T1000 (cell line): ENCODE measurements at places on chromosomes 13 and 19.

DNA sequence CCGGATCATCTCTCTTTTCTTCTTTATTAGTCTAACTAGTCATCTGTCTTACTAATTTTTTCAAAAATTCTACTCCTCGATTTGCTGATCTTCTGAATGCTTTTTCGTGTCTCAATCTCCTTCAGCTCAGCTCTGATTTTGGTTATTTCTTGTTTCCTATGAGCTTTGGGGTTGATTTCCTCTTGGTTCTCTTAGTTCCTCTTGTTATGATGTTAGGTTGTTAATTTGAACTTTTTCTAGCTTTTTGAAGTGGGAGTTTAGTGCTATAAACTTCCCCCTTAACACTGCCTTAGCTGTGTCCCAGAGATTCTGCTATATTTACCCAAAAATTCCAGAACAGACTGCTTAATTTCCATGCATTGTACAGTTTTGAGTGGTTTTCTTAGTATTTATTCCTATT, 3.4 kb downstream of the FCAR start:
- DNase-seq, result no peak

DNA sequence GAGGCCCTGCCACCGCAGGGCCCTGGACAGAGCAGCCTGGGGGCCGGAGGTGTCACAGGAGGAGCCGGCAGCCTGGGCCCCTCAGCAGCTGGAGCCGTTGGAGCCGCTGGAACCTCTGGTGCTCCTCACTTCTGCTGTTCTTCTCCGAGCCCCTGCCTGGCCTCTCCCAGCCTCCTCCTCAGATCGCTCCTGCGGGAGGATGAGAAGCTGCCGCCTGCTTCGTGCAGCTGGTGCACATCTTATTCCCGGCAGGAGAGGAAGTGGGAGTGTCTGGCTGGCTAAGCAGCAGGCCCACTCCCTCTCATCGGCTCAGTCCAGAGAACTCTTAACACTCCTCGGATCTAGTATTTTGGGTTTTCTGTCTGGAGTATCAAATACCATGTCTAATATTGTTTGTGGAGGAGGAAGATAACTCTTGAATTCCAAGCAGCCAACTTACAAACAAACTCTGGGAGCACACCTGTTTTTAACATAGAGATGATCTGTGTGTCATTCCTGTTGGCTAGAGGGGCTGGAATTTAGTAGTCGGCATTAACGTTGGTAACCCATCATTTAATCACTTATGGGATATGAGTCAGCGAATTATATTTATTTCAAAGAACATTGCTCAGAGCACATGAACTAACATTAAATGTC, 37.1 kb upstream of the RNF113B start:
- DNase-seq, result no peak

- no peak for DNase-seq
These were observed 172.1 kb upstream of the CSNK1A1L start for GRCh38 chr13:37277435-37278144.

DNA sequence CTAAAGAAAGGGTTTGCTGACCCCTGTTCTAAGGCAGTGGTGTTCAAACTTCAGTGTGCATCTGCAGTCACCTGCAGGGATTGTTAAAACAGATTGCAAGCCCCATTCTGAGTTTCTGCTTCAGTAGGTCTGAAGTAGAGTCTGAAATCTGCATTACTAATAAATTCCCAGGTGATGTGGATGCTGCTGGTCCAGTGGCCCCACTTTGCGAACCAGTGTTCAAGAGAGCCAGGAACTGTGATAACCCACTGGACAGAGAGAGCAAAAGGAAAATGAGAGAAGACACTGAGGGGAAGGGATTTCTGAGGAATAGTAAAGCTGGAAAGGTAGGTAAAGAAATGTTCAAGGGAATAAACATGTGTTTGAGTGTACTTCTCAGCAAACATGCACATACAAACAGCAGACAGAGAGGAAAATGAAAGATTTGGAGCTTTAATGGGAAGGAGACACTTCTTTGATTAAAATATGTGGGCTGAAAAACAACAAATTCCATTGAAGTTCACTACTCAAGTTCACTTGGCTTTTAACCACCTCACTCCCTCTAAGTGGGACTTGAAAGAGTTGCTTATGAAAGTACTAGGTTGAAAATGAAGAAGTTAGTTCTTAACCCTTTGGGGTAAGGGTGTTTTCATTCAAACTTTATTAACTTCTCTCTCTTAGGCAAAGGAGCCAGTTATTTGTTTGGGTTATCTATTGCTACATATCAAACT, 26.4 kb upstream of the FAM216B start:
- DNase-seq, result no peak

DNA sequence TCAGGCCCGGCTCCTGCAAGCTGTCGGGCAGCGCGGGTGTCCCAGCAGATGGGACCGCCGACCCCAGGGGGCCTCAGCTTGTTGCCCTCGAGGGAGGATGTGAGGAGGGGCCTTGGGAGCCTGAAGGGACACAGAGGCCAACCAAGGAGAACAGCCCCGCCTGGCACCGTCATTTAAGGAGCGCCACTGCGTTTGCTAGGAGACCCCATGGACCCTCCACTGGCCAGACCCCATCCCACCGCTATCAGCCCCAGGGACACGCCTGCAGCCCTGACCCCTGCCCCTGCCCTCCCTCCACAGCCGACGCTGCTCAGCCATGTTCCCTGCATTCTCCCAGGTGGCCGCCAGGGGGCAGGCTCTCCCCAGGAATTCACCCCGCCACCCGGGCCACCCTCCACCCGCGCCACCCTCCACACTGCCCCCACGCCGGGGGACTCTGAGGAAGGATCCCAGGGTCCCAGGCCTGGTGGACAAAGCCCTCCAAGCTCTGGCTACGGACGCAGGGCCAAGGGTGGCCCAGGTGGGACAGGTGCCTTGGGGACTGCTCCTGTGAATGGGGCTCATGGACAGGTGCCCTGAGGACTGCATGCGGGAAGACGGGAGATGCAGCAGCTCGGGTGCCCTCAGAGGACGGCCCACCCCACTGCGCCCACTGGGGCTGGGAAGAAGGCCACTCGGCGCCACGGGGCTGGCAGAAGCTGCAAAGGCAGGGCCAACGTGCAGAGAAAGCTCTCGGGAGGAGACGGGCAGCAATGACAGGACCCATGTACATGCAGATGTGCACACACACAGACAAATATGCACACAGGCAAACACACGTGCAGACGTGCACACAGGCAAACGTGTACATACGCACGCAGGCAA, 34.4 kb downstream of the PIP5K1C start:
- no peak for DNase-seq
